A549 treated with dexamethasone at 1 μM for 4 hours (cell line): ENCODE measurements at places on chromosomes 7 and 10. TPM values are rescaled to one million over a fixed set of nuclear protein-coding genes. Genes with fewer than 3 reads are reported as not detected.

Gene CCDC136
- total RNA-seq: 1.4 to 2.2 TPM (median 2.1 TPM) in 5 replicates

Gene SLC26A3
- total RNA-seq: 0.07 TPM in 1 of 5 replicates, not detected in the others

Gene SND1
- total RNA-seq: 95.5 to 122 TPM (median 117 TPM) in 5 replicates

Gene SLC26A5
- total RNA-seq: not detected in 5 replicates

Gene ASZ1
- not detected in 5 replicates for total RNA-seq

Gene WIPF3
- total RNA-seq: 0.39 to 0.65 TPM (median 0.62 TPM) in 5 replicates

Gene CYP2C19
- 0.11 TPM in 1 of 5 replicates, not detected in the others for total RNA-seq

Gene WNT16
- 1.6 to 2.6 TPM (median 2.0 TPM) in 5 replicates for total RNA-seq

Gene C10orf67
- 0.06 to 0.09 TPM (median 0.07 TPM) in 3 of 5 replicates, not detected in the others for total RNA-seq

Gene EPHB6
- 0.20 to 0.84 TPM (median 0.77 TPM) in 5 replicates for total RNA-seq

Gene POLR2J2
- 0.13 to 0.41 TPM (median 0.32 TPM) in 4 of 5 replicates, not detected in the other for total RNA-seq

Gene PITX3
- total RNA-seq: 0.89 to 1.5 TPM (median 1.1 TPM) in 5 replicates

Gene SAMD9
- total RNA-seq: 2.5 to 4.9 TPM (median 3.9 TPM) in 5 replicates

Gene LEP
- not detected in 5 replicates for total RNA-seq

Gene VAX1
- 1.0 to 1.5 TPM (median 1.3 TPM) in 5 replicates for total RNA-seq

Gene RAPGEF5
- total RNA-seq: 0.14 to 0.29 TPM (median 0.17 TPM) in 5 replicates

Gene PLEKHA1
- total RNA-seq: 18.2 to 28.3 TPM (median 23.9 TPM) in 5 replicates

Gene RELN
- 0.04 to 0.12 TPM (median 0.07 TPM) in 3 of 5 replicates, not detected in the others for total RNA-seq

Gene CPVL
- total RNA-seq: 0.18 to 0.39 TPM (median 0.23 TPM) in 4 of 5 replicates, not detected in the other

Gene FKBP14
- 6.7 to 10.3 TPM (median 7.3 TPM) in 5 replicates for total RNA-seq
